NCI-H82 (cell line): ENCODE measurements at places on chromosomes 2 and 18.

DNA sequence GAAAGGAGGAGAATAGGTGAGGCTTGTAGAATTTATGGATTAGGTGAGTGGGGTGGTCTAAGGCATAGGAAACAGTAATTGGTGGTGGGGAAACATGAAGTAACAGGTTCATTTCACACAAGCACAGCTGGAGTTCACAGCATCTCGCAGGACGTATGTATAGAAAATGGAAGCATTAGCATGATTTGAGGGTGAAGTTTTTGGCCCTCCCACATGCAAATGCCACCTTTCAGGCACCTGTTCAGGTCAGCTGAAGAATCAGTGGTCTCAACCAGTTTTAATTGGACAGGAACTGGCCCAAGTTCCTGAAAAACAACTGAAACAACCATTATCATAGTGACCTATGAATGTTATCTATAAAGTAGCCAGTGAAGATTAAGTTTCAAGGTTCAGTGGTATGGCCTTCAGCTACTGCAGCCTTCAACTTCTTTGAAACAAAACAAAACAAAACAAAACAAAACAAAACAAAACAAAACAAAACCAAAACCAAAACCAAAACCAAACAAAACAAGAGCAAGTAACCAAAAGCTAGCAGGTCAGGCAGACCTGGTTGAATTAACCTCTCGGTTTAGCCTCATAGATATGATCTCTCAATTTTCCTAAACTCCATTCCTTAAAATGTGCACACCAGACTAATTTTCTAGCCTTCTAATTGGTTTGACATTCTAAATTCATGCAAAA, 102.1 kb upstream of the SPHKAP start:
- no peak for DNase-seq

- DNase-seq: no peak
Observed at GRCh38 chr2:224722250-224722649, 6.1 kb upstream of the CCDC195 start.

DNA sequence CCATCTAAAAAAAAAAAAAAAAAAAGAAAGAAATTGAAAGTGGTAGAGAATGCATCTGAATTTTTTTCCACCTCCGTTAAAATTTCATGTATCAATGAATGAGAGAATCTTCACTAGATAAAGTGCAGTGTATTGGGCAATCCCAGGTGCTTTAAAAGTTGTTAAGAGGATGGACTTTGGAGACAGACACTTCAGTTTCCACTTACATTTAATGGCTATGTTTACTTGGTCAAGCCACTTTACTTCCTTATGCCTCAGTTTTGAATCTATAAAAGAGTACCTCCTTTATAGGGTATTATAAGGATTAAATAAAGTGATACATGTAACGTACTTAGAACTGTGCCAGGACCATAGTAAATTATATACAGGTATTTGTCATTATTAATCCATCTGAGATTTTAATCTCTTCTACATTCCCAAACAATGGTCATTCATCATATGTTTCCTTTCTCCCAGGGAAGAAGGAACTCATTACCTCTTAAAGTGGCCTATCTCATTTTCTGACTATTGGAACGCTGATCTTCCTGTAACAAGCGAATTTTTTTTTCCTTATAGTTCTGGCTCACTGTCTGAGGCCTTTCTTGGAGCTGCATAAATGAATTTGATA, 29.1 kb upstream of the TANK start:
- DNase-seq: no peak

- no peak for DNase-seq
Observed at GRCh38 chr2:177717831-177718618, 325.5 kb downstream of the AGPS start.

DNA sequence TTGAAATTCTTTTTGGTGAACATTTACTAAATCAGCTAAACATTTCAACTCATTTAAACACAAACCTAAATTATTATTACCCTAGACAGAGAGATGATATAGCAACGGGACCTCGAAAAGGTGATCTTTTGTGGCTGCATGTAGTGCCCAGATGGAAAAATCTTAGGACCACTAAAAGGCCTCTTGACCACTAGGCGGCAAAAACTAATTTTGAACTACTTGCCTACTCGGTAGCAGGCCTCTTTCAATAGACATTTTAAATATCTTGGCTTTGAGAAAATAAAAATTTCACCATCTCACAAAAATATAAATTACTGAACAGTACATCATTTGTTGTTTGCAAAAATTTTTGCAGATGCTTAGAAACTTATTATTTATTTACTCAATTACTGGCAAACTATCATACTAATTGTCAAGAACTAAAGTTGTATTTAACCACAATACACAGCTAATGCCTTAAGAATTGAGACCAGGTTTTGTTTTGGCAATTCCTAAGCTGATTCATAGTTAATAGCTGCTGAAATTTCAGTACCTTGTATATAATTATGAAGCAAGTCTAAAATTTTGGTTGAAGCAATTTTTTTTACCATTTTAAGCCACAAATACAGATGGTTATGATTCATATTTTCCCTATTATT, 9.4 kb downstream of the COL3A1 start:
- DNase-seq: peak; percentile 26
